Heart right ventricle (tissue), 16 donors: ENCODE measurements at places on chromosomes 4 and X.

DNA sequence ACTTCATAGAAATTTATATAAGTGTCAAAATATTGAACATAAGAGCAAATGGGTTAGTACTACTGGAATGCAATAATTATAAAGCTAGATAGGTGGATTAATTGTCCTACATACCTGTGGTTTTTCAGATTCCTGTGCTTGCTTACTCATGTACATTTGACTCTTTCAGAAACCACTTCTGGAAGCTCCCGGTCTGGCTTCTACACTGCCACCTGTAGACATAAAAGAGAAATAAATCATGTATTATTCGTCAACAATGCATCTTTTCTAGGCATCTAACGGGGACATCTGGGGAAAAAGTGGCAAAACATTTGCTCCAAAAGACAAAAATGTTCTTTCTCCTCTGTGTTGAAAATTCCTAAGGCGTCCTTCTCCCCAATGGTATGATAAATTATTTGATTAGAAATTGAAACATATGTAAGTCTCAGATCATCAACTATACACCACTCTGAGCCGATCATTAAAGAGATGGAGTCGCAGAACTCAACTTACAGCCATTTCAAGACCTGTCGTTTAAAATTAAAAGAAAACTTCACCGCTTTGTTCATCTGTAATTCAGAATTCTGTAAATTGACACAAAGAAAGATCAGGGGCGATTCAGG is 648.7 kb upstream of the DIPK2B start:
- DNase-seq, result peak; percentile 2

DNA sequence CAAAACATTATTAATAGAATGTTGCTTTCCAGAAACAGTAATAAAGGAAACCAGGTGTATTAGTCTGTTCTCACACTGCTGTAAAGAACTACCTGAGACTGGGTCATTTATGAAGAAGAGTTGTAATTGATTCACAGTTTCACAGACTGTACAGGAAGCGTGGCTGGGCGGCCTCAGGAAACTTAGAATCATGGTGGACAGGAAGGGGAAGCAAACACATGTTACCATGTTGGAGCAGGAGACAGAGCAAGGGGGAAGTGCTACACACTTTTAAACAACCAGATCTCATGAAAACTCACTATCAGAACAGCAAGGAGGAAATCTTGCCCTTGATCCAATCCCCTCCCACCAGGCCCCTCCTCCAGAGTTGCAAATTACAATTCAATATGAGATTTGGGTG is 815.8 kb downstream of the TRIML1 start:
- DNase-seq, result no peak

GRCh38 chr4:81685104-81685503 is 213.4 kb upstream of the RASGEF1B start:
- no peak for DNase-seq

DNA sequence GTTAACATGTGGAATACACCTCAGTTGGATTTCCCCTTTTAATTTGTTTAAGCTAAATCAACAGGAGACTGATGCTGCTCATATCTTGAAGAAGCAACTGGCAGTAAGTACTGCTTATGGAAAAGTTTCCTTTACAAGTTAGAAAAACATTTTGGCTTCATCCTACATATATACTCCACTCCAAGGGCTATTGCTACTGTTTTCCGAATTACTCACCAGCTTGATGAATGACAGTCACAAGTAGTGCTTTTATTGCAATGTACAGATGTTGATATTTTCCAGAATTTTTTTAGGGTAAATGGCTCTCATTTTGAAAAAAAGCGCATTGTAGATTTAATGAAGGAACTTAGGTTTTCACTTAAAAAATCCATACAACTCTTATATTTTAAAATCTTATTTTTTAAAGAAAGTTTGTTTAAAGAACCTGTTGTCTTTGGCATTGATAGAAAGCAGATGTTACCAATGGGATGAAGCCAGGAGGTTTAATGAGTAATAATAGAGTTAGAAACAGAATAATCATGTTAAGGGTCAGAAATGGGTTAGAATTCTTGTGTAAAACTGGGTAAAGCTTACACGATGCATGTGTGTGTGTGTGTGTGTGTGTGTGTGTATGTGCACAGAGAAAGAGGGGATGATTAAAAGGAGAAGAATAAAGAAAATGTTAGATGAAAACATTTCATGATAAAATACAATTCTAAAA is 272.9 kb downstream of the CFAP299 start:
- no peak for DNase-seq
